Activated CD4-positive, alpha-beta memory T cell treated with anti-CD3 and anti-CD28 coated beads, Interleukin-2, amount 10 ng/mL, durations not matched to agents 7 days and 5 days (primary cell): ENCODE measurements at places on chromosomes 2 and 18. TPM values are rescaled to one million over a fixed set of nuclear protein-coding genes. Genes with fewer than 3 reads are reported as not detected.
A peak's percentile ranks its signal among the peaks of the same experiment; 100 is the strongest.

GRCh38 chr2:54076586-54076985 lies 38.8 kb upstream of the ACYP2 start:
- no peak overlapping the region for H3K4me3 ChIP-seq
- H3K36me3 ChIP-seq = peaks cover under 1% of the 10 kb centered on the region
- no peak overlapping the region for H3K27ac ChIP-seq
- DNase-seq = no peak

DNA sequence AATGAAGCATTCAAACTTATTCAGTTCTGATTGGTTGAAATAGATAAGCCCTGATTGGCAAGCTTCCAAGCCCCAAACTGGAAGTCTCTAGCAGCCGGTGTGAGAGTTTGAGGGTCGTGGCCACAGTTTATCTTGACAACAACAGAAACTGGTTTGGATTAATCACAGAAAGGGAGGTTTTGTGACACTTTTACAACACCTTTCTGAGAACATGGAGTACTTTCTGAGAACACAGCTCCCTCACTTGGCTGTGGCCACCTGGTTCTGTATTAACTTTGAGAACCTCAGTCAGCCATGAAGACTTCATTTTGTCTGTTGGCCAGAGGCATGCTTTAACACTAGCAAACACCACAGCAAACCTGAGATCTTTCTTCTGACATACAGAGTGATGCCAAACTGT lies 280.7 kb upstream of the VWC2L start:
- H3K36me3 ChIP-seq = no peaks in the 10 kb centered on the region
- H3K27ac ChIP-seq = no peak overlapping the region
- H3K27me3 ChIP-seq = no peaks in the 10 kb centered on the region
- H3K4me1 ChIP-seq = no peaks in the 10 kb centered on the region

GRCh38 chr2:10065773-10066055 lies 14.5 kb downstream of the CYS1 start:
- peaks cover 10% of the 10 kb centered on the region for H3K4me1 ChIP-seq
- no peaks in the 10 kb centered on the region for H3K36me3 ChIP-seq
- DNase-seq = no peak
- no peak overlapping the region for H3K27ac ChIP-seq
- peaks cover 5% of the 10 kb centered on the region for H3K27me3 ChIP-seq

- no peak for DNase-seq
- H3K27me3 ChIP-seq = no peaks in the 10 kb centered on the region
- peaks cover 26% of the 10 kb centered on the region for H3K4me1 ChIP-seq
- H3K4me3 ChIP-seq = no peak overlapping the region
- H3K36me3 ChIP-seq = peaks cover 4% of the 10 kb centered on the region
Measured at GRCh38 chr2:8121826-8122513, 559.9 kb upstream of the ID2 start.

- peaks cover 5% of the 10 kb centered on the region for H3K27me3 ChIP-seq
- no peak overlapping the region for H3K27ac ChIP-seq
- DNase-seq = no peak
- no peak overlapping the region for H3K4me3 ChIP-seq
- no peaks in the 10 kb centered on the region for H3K4me1 ChIP-seq
Measured at GRCh38 chr2:235977445-235977844, 190.7 kb downstream of the GBX2 start.

- no peaks in the 10 kb centered on the region for H3K36me3 ChIP-seq
- DNase-seq = no peak
- no peak overlapping the region for H3K27ac ChIP-seq
- H3K4me1 ChIP-seq = no peaks in the 10 kb centered on the region
Measured at GRCh38 chr18:36465970-36466369, 168.5 kb downstream of the FHOD3 start.

- H3K4me1 ChIP-seq = peaks cover 54% of the 10 kb centered on the region
- H3K27ac ChIP-seq = no peak overlapping the region
- no peaks in the 10 kb centered on the region for H3K27me3 ChIP-seq
- peaks cover 31% of the 10 kb centered on the region for H3K36me3 ChIP-seq
- H3K4me3 ChIP-seq = no peak overlapping the region
Measured at GRCh38 chr2:26351375-26352090, 4.9 kb upstream of the ADGRF3 start.

DNA sequence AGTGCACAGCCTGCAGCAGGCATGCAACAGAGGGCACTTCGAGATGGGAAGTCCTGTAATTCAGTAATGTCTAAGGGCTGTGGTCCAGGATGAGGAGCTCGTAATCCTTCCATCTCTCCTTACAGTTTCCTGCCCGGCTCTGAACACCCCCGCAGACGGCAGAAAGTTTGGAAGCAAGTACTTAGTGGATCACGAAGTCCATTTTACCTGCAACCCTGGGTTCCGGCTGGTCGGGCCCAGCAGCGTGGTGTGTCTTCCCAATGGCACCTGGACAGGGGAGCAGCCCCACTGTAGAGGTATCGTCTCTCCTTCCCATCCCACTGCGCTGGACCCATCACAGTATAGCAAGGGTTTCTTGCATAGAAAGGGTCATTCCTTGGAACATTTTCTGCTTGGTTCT lies 26.7 kb downstream of the FBLN7 start:
- peaks cover 13% of the 10 kb centered on the region for H3K4me1 ChIP-seq
- no peaks in the 10 kb centered on the region for H3K36me3 ChIP-seq
- peaks cover 2% of the 10 kb centered on the region for H3K27me3 ChIP-seq
- no peak overlapping the region for H3K4me3 ChIP-seq
- no peak overlapping the region for H3K27ac ChIP-seq
- no peak for DNase-seq

DNA sequence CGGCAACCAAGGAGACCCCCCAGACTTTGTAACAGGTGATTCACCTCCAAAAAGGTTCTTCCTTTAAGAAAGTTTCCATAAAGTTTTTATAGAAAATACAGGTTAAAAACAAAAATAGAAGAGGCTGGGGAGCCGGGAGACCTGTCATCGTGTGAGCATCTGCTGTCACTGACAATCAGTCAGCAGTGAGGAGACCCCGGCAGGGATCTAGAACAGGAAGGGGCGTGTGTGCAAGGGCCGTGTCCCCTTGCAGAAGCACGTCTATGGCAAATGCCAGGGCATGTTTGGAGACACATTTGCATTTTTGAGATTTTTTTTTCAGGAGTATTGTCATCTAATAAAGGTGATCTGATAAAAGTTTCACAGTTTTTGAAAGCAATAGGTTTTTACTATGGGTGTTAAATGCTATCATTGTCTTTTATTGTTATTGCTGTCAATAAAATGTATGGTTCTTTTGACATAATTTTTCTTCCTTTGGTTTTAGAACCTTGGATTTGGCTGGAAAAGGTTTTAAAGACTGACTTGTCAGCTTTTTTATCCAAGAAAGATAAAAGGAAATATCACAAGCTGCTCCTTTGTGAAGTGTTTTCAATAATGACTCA lies 52.1 kb downstream of the MTCL1 start:
- peaks cover 28% of the 10 kb centered on the region for H3K4me1 ChIP-seq
- peaks cover 2% of the 10 kb centered on the region for H3K27me3 ChIP-seq
- H3K4me3 ChIP-seq = no peak overlapping the region

- no peak for DNase-seq
- H3K4me1 ChIP-seq = peaks cover 15% of the 10 kb centered on the region
- peaks cover 4% of the 10 kb centered on the region for H3K27me3 ChIP-seq
- H3K4me3 ChIP-seq = no peak overlapping the region
Measured at GRCh38 chr2:61173116-61173515, 11.1 kb downstream of the C2orf74 start.

DNA sequence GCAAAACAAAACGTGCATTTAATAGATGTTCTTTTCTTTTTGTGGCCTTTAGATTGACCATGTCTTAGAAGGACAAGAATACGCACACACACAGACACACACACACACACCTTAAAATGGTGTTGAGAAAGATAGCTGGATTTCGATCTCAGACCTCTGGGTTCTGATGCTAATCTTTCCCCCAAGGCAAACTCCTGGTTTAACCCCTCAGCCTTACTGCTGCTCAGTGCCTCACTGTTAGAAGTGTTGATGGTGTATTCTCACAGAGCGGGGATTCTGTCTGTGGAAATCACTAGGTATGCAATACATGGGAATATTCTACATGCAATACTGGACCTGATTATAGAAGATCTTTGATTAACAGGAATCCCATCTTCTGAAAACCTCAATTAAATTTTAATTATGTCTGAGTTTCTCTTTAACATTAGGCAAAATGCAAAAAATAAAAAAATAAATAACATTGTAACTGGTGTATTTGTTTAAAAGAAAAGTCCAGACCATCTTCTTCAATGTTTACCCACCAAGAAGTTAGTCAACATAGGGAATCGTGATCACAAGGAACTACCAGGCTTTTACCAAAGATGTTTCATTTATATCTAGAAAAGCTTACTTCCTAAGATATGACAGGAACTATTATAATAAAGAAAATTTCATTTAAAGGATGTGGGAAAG lies 613.5 kb downstream of the LRP1B start:
- H3K36me3 ChIP-seq = no peaks in the 10 kb centered on the region
- H3K4me1 ChIP-seq = no peaks in the 10 kb centered on the region
- no peak overlapping the region for H3K27ac ChIP-seq
- no peaks in the 10 kb centered on the region for H3K27me3 ChIP-seq

- H3K27ac ChIP-seq = peak overlapping the region; percentile 99
- DNase-seq = no peak
- peaks cover 85% of the 10 kb centered on the region for H3K4me1 ChIP-seq
- H3K27me3 ChIP-seq = no peaks in the 10 kb centered on the region
- H3K4me3 ChIP-seq = peak overlapping the region; percentile 73
Measured at GRCh38 chr18:2960983-2961696, 51.8 kb downstream of the LPIN2 start.

Gene REG3A
- not detected for total RNA-seq

GRCh38 chr2:9445089-9445488 lies 21.6 kb downstream of the CPSF3 start:
- peaks cover 47% of the 10 kb centered on the region for H3K36me3 ChIP-seq
- H3K4me1 ChIP-seq = peaks cover 22% of the 10 kb centered on the region
- H3K27me3 ChIP-seq = no peaks in the 10 kb centered on the region
- no peak for DNase-seq
- peak overlapping the region; percentile 3 for H3K4me3 ChIP-seq

DNA sequence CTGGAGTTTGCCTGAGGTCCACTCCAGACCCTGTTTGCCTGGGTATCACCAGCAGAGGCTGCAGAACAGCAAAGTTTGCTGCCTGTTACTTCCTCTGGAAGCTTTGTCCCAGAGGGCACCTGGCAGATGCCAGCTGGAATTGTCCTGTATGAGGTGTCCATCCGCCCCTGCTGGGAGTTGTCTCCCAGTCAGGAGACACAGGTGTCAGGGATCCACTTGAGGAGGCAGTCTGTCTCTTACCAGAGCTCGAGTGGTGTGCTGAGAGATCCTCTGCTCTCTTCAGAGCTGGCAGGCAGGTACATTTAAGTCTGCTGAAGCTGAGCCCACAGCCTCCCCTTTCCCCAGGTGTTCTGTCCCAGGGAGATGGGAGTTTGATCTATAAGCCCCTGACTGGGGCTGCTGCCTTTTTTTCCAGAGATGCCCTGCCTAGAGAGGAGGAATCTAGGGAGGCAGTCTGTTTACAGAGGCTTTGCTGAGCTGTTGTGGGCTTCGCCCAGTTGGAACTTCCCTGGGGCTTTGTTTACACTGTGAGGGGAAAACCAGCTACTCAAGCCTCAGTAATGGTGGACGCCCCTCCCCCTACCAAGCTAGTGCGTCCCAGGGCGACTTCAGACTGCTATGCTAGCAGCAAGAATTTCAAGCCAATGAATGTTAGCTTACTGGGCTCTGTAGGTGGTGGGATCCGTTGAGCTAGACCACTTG lies 34.7 kb downstream of the TFPI start:
- DNase-seq = no peak
- H3K4me3 ChIP-seq = no peak overlapping the region
- H3K36me3 ChIP-seq = no peaks in the 10 kb centered on the region
- no peaks in the 10 kb centered on the region for H3K4me1 ChIP-seq

DNA sequence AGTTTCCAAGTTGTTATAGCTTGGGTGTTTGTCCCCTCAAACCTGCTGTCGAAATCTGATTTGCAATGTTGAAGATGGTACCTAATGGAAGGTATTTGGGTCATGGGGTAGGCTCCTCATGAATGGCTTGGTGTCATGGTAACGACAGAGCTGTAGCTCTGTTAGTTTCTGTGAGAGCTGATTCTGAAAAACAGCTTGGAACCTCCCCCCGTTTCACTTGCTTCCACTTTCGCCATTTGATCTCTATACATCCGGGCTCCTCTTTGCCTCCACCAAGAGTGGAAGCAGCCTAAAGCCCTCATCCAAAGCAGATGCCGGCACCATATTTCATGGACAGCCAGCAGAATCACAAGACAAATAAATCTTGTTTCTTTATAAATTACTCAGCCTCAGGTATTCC lies 1035.1 kb upstream of the SLC39A10 start:
- no peaks in the 10 kb centered on the region for H3K27me3 ChIP-seq
- H3K4me1 ChIP-seq = no peaks in the 10 kb centered on the region
- no peaks in the 10 kb centered on the region for H3K36me3 ChIP-seq

DNA sequence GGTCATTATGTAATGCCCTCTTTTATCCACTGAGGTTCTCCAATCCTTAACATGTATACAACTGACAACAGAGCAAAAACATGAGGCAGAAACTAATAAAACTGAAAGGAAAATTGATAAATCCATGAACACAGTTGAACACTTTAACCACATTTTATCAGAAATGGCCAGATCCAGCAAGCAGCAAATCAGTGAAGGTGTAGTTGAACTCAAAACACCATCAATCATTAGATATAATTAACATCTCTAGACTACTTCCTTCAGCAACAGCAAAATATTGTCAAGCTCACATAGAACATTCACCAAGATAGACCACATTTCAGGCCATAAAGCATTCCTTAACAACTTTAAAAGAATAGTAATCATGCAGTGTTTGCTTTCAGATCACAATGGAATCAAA lies 72.9 kb downstream of the HS6ST1 start:
- peaks cover 11% of the 10 kb centered on the region for H3K27me3 ChIP-seq
- H3K4me1 ChIP-seq = no peaks in the 10 kb centered on the region
- no peak overlapping the region for H3K4me3 ChIP-seq
- H3K27ac ChIP-seq = no peak overlapping the region

DNA sequence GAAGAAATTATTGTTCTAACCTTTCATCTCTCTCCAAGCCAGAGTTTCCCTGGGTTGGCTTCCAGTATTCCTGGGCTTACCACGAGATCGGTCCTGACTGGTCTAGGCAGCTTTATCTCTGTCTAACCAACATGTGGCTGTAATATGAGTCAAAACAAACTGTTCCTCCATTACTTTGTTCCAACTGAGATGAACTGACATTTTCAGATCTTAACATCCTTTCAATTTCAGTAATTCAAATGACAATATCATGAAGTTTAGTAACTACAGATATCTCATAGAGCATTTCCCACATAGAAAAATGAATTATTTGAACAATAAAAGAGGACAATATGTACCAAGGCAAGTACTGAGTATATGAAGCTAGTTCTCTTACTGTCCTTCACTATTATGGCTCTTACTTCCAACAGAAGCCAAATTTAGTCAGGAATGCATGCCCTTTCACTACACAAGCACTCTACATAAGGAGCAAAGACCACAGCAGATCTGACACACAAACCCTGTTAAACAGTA lies 15.5 kb downstream of the SLC25A12 start:
- H3K36me3 ChIP-seq = peaks cover 34% of the 10 kb centered on the region
- H3K4me3 ChIP-seq = no peak overlapping the region
- no peaks in the 10 kb centered on the region for H3K27me3 ChIP-seq
- H3K27ac ChIP-seq = no peak overlapping the region
- DNase-seq = no peak
- H3K4me1 ChIP-seq = peaks cover 42% of the 10 kb centered on the region

Gene DPYSL5
- total RNA-seq = not detected

DNA sequence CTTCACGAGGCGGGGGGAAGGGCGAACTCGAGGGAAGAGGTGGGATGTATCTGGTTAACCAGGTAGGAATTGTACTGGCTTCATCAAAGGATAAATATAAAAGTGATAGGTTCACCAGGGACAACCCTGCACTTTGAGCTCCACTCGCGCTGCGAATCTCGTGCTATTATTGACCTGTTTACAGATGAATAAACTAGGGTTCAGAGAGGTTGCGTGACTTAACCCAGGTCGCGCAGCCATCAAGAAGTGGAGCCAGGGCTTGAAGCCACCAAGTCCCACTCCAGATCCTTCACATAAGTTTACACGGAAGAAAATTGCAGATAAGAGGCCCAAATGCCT lies 1.4 kb upstream of the CYP1B1 start:
- H3K36me3 ChIP-seq = peaks cover 18% of the 10 kb centered on the region
- peaks cover 57% of the 10 kb centered on the region for H3K27me3 ChIP-seq
- peak overlapping the region; percentile 70 for H3K27ac ChIP-seq
- no peak for DNase-seq
- peak overlapping the region; percentile 62 for H3K4me3 ChIP-seq
